SHP77 treated with DMSO at 0.1 percent for 48 hours (cell line): ENCODE measurements at places on chromosomes 6 and 20.

GRCh38 chr20:48668451-48668946 lies 159.3 kb downstream of the PREX1 start:
- no peak for DNase-seq

GRCh38 chr20:62944746-62945145 lies 6.8 kb downstream of the GID8 start:
- DNase-seq: no peak

- DNase-seq: no peak
Measured at GRCh38 chr6:42226161-42226611, 8.5 kb upstream of the MRPS10 start.

DNA sequence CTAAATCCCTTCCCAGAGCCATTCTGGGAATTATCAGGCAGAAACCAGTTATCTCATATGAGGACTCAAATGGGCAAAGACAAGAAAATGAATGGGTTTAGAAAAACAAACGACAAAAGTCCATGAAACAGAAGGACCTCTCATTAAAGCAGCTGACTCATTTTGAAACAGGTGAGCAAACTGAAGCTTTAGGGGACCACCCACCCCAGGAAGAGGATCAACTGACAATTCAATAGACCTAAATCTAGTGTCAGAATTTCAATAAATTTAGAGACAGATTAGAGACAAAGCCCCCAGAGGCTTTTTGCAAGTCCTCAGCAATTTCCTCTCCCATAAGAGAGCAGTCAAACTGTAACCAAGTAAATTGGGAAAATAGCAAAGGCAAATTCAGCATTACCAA lies 333.8 kb downstream of the PTPRT start:
- no peak for DNase-seq

DNA sequence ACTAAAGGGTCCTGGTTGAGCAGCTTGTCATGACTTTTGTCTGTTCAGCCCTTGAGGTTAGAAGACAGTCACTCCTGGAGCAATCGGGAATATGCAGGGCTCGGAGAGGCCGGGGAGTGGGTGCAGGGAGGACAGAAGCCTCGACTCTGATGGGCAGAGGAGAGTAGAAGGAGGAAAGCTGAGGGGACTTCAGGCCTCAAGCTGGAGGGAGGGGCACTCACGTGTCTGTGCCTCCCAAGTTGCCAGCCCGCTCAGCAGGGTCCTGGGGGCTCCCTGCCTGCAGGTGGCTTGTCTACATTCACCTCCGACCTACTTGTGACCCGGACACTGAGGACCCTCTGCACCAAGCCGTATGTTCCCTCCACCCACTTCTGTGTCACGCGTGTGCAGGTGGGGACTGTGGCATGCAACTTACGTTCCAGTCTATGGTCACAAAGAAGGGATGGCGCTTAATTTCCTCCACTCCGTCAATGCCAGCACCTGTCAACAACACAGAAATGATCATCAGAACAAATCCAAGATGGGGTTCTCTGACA lies 86.8 kb upstream of the MPC1 start:
- no peak for DNase-seq

DNA sequence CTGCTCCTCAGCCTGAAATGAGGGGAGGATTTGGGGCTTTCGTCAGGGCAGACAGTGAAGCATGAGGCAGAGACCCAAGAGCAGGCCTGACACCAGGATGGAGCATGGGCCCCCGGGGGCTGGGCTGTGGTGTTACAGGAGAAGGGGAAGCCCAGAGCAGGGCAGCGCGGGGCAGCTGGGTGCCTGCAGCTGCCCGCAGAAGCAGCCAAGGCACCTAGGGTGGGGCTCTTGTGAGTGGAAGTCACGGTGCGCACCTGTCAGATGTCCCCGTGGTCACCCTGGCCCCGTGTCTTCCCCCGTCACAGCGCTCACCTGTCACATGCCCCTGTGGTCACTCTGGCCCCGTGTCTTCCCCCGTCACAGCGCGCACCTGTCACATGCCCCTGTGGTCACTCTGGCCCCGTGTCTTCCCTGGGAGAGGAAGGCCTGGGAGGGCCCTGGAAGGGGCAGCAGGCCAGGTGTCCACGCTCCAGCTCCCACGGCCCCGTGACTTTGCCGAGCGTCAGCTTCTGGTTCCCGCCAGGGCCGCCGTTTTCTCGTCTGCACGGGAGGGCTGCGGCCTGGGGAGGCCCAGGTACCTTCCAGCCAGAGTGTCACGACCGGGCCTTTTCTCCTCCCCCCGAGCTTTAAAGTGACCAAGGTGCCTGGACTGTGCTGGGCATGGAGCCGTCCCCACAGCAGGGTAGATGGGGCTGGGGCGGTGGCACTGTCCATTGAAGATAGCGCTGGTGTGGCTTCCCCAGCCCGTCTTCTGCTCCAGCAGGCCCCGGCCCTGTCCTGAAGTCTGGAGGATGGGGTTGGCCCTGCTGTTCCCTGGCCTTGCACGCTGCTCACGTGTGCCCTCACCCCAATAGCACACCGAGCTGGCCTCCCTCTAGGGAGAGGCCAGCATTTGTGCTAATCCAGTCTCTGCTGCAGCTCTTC lies 9.4 kb downstream of the ARFGAP1 start:
- no peak for DNase-seq
